ENCODE measurements at places on chromosomes 7 and 10.

- no peak for DNase-seq
Observed at GRCh38 chr7:5694221-5694754, 87.2 kb downstream of the RNF216 start.

- DNase-seq = no peak
Observed at GRCh38 chr7:17062151-17063044, 180.6 kb upstream of the AGR3 start.

DNA sequence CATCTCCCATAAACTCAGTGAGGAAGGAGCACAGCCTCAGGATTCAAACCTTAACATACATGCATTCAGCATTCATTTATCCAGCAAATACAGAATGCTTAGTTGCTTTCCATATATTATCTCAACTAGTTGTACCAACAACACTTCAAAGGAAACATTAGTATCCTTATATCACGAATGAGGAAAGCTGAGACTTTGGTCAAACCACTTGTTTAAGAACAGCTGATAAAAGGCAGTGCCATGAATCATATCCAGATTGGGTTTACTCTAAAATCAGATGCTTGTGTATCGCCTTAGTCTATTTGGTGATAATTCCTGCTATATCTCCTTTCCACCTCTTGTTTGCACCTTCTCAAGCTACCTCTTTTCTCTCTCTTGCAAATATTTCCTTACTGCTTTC, 1.9 kb upstream of the CPED1 start:
- DNase-seq = no peak

DNA sequence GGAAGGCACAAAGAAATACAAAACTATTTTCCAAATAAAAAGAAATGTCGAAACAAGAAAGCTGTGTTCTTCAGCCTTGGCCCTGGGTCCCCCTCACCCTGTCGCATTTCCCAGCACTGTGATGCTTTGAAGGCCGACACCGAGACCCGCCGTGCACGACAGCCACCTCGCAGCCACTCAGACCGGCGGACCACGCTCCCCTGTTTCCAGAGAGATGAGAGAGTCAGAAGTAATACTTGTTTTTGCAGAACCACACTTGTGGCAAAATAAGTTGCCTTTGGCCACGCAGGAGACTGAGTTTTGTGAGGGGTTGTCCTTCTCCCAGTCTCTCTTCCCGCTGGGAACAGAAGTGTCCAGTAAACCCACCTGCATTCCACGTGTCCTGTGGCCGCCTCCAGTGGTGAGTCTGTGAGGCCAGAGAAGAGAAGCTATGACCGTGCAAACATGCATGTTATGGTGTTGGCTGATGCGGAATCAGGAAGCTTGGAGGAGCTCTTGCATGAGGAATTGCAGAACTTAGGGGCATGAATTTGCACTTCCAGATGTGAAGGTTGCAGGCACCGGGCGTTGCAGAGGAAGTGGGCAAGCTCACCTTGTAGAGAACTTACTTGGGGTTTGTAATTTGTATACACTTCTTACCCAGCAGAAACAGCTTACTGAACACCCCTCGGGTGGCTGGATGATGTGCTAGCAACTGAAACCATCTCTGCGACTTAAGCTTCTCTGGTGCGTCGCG, 194.5 kb downstream of the EBF3 start:
- no peak for DNase-seq

DNA sequence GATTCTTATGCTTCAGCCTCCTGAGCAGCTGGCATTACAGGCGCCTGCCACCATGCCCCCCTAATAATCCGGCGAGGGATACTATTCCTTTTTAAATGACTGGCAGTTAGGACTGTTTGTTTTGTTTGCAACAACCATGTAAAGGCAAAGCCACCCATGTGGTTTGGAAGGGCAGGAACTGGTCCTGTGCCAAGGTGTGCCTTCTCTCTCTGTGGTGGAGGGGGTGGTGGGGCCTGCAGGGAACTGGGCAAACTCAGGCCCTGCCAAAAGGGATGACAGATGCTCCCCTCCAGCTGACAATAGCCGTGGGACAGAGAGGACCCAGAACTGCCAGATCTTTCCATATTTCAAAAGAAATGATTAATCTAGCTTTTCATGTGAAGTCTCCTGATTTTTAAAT, 23.5 kb upstream of the WAPL start:
- DNase-seq = no peak

DNA sequence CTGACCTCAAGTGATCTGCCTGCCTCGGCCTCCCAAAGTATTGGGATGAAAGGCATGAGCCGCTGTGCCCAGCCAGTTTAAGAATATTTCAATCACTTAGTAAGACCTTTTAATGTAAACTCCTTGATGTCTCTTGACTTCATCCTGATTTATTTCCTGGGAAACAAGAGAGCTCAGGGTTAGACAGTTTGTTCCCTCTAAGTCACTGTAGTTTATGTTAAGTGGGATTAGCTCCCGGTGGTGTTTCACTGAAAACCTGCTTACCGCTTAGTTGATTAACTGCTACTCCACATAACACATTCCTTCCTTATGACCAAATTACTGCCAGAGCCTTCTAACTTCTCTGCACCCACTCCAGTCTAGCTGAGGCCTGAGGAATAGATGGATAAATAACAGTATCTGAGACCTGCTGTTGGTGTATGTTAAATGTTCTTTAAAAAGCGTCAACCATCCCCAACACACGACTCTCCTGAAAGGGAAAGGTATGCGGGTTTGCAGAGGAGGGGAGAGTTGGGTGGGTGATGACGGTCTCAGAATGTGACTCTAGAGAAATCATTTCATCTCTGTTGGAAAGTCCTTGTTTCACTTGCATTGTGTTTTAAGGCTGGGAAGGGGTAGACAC, 48.7 kb downstream of the CREB3L2 start:
- no peak for DNase-seq
